ENCODE measurements at places on chromosomes 7 and 10.

DNA sequence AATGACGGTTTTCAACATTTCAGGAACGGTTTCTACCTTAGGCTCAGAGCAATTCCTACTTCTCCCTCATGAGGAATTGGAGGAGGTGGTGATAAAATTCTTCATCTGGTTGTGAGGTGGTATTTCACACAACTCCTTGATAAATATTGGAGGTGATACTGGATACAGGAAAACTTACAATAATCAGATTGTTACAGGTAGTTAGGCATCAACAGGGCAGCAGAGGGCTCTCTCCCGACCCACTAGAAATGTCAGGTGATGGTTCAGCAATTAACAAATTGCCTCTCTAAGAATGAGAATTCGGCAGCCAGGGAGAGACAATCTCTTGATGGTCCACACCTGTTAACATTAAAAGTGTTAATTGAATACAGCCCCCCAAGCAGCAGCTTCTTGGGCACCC is 22.6 kb downstream of the ZNF786 start:
- DNase-seq: no peak

DNA sequence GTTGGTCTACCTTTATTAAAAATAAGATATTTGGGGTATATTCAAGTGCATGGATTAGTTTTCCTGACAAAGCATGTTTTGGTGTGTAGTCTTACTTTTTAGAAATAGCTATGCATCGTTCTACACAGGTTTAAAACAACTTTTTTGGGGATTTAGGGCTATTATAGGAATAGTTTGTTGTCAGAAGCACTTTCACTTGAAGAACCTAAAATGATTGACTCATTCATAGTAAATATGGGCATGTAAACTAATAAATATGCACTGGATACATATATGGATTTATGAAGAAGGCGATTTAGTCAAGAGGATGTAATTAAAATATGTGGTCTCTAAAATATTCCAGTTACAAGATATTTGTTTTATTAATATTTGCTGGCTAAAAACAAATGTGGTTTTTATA is 2.0 kb downstream of the ARL4A start:
- no peak for DNase-seq

GRCh38 chr7:21131897-21132296 is 296.0 kb upstream of the SP4 start:
- DNase-seq: no peak

- no peak for DNase-seq
Measured at GRCh38 chr7:24948739-24949138, 31.2 kb downstream of the OSBPL3 start.

- DNase-seq: no peak
Measured at GRCh38 chr10:133207627-133208026, 22.4 kb upstream of the UTF1 start.

DNA sequence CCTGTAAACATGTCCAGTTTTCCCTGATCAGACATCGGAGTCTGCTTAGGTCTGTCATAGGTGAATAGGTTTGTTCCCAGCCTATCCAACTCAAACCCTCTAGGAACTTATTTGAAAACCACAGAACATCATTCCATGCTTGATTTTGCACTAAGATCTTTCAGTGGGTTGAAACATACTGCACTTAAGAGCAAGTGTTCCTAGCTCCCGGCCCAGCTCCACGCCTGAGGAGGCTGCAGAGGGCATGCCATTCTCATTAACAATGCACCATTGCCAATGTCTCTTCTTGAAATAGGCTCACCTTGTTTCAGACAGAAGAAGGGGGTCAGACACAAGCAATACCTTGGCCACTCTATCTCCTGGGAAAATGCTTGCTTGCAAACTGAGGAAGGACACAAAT is 78.0 kb upstream of the EGR2 start:
- no peak for DNase-seq

GRCh38 chr7:101580596-101580995 is 48.5 kb downstream of the MYL10 start:
- no peak for DNase-seq

DNA sequence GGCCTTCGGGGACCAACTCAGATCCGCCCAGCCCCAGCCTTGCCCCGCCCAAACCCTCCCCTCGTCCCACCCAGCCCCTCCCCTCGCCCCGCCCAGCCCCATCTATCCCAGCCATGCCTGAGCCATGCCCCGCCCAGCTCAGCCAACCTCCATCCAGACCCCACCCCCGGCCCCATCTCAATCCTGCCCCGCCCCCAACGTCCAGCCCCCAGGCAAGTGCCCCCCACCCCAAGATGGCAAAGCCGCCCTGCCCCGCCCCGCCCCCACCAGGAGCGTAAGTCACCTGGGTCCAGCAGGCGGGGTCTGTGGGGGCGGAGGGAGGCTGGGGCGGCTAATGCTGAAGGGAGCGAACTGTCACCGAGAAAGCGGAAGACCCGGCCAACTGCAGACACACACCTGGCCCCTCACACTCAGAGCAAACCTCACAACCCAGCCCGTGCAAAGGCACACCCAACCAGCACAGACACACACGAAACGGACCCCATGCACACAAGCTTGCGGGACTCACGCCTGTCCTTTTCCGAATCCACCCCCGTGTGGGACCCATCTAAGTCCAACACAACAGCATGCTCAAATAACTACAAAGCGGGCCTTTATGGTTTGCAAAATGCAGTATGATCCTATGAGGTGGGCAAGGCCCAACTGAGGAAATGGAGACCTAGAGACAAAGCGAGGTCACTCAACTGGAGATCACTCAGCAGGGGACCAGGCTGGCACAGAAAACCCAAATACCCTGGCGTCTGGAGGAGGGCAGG is 11.5 kb upstream of the OGA start:
- DNase-seq: peak; percentile 70

DNA sequence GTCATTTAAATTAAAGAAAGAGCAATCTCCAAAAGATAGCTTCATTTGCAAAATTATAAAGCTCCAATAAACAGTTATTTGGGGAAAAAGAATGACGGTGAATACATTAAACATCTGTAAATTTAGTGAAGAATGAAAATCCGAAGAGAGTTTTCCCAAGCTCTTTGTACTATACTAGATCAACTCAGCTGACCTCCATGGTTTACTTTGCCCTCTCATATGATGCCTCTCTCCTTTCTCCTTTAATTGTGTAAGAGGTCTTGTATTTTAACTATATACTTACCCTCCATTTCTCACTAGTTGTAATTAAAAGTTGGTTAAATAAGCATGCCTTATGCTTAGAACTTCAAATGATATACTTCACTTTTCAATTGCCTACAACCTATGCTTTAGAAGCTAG is 125.8 kb downstream of the CACNA2D1 start:
- DNase-seq: no peak

DNA sequence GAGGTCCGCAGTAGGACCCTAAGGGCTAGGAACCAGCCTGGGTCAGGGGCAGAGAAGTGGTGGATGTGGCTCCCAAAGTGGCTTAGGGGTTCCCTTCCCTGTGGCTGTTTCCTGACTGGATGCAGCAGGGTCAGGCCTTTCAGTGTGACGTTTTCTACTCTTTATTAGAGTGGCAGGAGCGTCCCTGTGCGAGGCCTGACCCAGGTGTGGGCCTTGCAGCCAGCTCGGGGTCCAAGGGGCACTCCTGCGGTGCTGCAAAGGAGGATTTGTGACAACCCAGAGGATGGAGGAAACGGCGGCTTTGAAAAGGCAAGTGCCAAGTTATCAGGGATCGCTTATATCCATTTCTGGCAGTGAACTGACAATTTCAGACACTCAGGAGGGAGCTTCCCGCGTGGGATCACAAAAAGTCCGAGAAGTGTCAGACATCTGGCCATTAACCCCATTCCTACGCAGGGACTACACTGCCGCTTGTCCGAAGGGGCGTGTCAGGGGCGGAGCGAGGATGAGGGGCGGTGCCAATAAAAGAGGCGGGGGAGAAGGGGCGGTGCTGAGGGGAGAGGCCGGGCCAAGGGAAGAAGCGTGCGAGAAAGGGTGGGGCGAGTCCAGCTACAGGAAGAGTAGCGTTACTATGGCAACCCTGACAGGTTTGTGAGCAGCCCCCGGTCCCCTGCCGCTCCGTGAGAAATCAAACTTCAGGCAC is 98.8 kb upstream of the ZNF722 start:
- peak; percentile 82 for DNase-seq

- no peak for DNase-seq
Measured at GRCh38 chr7:7772397-7772821, 54.0 kb upstream of the RPA3 start.

- DNase-seq: peak; percentile 66
Measured at GRCh38 chr7:51123322-51124019, 193.1 kb downstream of the COBL start.

GRCh38 chr10:84510121-84510520 is 181.7 kb downstream of the CCSER2 start:
- no peak for DNase-seq

DNA sequence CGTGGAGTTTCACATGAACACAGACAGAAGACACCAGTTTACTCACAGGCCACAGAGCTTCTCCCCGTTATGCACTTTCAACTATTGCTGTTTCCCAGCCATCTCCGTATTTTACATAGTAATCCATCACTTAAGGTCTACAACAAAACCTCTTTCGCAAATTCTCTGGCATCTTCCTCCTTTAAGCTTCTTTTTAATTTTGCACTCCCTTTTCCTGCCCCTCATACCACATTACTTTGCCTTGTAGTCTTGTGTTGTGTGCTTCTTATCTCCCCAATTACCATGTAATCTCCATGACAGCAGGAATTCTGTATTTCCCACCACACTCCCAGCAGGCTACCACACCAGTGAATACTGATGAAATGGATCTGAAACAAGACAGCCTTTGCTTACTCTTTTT is 87.3 kb downstream of the ODAD2 start:
- DNase-seq: no peak

- no peak for DNase-seq
Measured at GRCh38 chr10:118596426-118597124, 1.1 kb upstream of the PRLHR start.

DNA sequence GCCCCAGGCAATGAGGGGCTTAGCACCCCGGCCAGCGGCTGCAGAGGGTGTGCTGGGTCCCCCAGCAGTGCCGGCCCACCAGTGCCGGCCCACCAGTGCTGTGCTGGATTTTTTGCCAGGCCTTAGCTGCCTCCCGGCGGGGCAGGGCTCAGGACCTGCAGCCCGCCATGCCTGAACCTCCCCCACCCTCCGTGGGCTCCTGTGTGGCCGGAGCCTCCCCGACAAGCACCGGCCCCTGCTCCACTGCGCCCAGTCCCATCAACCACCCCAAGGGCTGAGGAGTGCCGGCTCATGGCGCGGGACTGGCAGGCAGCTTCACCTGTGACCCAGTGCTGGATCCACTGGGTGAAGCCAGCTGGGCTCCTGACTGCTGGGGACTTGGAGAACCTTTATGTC is 3.5 kb upstream of the ACSL5 start:
- DNase-seq: no peak

DNA sequence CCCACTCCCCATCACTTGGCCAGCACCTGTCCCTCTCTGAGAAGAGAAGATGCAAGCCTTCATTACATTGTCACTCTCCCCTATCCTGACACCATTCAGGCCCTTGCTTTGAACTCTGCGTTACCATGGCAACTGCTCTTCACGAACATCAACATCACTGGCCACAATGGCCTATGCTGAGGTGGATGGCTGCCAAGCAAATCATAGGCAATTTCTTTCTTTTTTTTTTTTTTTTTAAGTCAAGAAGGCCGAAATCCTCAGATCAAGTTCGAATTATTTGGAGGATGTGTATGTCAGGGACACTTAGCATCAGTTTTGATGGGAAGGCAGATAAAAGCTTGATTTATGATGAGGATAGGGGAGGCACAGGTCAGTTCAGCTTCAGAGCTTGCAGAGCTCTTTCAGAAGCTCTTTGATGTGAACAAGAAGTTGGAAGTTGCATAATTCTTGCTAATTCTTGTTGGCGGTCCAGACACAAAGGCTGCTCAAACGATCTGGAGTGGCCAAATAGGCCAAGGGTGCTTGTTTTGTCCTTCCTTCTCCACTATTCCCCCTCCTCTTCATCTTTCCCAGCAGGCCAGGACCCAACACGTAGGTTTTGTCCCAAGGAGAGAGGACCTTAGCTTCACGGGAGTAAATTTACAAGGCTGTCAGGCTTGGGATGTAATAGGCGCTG is 179.9 kb upstream of the NPVF start:
- DNase-seq: no peak

GRCh38 chr10:12742771-12743170 is 258.7 kb downstream of the CCDC3 start:
- no peak for DNase-seq

GRCh38 chr7:112994656-112995055 is 92.0 kb downstream of the GPR85 start:
- DNase-seq: no peak

DNA sequence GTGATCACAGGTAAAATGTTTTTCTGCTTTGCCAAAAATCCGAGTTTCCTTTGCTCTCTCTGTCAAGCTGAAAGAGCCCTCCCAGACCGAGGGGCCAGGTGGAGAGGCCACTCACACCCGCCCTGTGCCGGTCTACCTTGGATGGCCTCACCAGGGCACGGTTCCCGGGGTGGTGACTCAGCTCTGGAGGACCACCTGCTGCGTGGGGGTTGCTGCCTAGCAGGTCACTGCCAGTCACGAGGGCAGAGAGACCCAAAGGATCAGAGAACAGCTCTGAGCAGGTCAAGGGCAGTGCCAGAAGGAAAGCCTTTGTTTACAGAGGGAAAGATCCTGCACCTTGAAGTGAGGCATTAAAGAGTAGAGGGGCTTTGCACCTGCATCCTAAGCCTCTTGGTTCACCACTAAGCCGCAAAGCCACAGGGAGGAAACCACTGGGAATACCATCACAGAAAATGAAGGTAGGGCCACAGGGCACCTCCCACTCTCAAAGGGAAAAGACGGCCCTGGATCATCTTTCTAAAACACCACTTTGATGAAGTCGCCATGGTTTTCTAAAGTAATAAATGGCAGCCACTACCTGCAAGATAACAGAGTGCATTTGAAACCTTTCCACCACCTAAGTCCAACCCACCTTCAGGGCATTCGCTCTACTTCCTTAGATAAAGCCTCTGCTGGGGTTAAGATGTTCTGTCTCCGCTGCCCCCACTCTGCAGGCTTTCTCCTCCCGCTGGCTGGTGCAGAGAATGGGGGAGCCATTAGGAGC is 160.3 kb upstream of the KLF14 start:
- no peak for DNase-seq

DNA sequence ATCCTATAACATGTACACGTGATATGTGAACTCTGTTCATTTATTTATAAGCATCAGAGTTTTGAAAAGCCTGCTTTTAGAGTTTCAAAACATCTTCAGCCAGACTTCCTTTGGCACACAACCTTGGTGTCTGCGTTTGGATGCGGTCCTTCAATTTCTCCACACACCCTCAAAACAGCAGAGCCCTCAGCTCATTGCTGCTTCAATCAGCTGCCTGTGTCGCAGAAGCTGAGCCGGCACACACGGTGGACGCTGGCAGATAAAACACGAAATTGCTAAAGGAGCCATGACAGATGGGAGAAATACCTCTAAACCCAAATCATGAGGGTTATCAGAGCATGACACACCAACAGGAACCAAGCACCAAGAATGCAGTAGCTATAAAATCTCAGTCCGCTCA is 396.4 kb upstream of the AKR1E2 start:
- DNase-seq: no peak

GRCh38 chr10:129945064-129945463 is 19.0 kb downstream of the EBF3 start:
- no peak for DNase-seq

GRCh38 chr7:28155964-28156363 is 24.6 kb downstream of the JAZF1 start:
- no peak for DNase-seq

GRCh38 chr7:158063850-158064610 is 523.6 kb downstream of the PTPRN2 start:
- DNase-seq: no peak
